Activated naive CD8-positive, alpha-beta T cell treated with anti-CD3 and anti-CD28 coated beads for 36 hours (primary cell): ENCODE measurements at places on chromosomes 12 and 14. TPM values are rescaled to one million over a fixed set of nuclear protein-coding genes. Genes with fewer than 3 reads are reported as not detected.

GRCh38 chr12:15811214-15812127, 22.3 kb upstream of the EPS8 start:
- DNase-seq: no peak

DNA sequence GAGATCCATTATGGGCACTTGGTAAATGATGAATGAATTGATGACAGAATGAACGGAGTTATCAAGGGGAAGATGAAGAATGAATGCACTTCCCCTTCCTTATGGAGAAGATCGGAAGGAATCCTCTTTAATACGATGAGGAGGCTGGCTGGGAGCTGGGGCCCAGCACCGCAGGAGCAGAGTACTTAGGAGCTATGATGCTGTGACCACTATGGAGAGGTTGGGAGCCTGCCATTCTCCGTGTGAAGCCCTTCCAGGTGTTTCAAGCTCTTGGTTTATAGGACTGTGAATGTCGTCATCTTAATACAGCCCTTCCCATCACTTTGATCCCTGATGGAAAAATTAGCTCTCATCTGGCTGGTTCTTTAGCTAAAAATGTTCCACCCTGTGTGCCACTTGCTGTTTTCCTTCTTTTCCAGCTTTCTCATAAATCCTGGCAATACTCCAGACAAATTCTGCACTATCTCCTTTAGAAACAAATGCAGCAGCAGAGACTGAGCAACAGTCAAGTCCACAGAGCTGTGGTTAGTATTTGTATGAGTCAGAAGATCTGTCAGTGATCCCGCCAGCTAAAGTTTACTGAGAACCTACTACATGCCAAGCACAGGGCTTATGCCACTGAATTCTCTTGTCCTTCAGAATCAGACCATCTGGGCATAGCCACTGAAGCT, 263.1 kb upstream of the CRY1 start:
- no peak for DNase-seq

The SAMD15 gene
- 0.45 TPM for total RNA-seq

DNA sequence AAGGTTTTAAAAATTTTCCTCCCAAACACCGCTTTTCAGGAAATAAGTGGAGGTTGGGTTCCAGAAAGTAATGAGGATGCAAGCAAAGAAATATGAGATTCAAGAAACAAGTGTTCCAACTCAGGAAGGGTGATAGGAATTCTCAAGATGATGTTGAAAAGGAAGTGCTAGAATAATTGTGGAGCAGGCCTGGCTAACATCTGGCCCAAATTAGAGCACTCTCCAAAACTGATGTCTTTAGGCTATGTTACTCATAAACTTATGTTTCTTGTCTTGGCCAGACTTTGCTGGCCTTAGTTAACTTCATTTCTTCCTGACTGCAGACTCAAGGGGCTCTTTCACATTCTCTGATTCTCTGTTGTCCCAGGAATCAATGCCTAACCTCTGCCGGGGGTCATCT, 116.3 kb downstream of the TMTC3 start:
- no peak for DNase-seq
